ENCODE measurements at places on chromosomes 12 and 14. TPM values are rescaled to one million over a fixed set of nuclear protein-coding genes. Genes with fewer than 3 reads are reported as not detected.

DNA sequence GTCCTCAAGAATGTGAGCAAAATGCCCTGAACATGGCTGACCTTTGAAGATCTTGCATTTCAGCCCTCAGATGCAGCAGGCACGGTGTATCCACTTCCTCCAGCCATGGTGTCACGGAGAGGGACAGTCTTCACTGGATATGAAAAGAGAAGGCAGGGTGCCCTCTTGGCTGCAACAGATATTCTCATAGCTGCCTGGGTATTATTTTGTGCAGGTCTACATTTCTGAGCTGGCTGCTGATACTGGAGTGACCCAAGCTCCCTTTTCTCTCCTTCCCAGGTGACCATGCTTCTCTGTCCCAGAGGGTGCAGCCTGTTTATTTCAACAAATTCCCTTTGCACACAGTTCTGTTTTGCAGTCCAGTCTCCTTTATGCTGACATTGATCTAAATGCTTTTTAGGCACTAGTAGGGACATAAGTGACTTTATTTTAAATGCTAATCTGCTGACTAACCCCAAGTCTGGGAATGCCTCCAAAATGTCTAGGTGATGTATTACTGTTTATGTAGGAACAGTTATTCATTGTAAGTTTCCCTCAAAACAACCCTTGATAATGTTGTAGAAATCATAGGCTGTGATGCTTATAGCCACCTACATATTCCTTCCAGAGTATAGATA is 17.4 kb upstream of the PYGL start:
- H3K4me3 ChIP-seq = peak overlapping the region; percentile 17
- H3K36me3 ChIP-seq = no peaks in the 10 kb centered on the region
- H3K27ac ChIP-seq = peak overlapping the region; percentile 80
- H3K27me3 ChIP-seq = no peaks in the 10 kb centered on the region
- peaks cover 24% of the 10 kb centered on the region for H3K4me1 ChIP-seq

DNA sequence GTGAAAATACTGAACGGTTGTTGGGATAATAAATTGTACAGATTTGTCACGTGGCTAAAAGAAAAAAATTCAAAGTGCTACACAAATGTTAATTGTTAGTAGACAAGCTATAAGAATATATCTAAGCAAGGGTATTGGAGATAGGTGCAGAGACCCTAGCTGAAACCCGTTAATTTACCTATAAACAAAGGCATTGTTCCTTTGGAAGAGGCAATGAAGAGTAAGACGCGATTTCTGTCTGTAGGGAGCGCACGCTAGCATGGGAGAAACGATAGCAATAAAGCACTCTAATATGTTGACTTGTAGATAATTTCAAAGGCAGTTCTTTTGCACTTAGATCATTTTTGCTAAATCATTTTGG is 565 bp downstream of the CCDC77 start:
- no peak overlapping the region for H3K27ac ChIP-seq
- no peaks in the 10 kb centered on the region for H3K36me3 ChIP-seq
- DNase-seq = peak; percentile 41
- H3K4me1 ChIP-seq = no peaks in the 10 kb centered on the region
- peak overlapping the region; percentile 83 for H3K4me3 ChIP-seq
- H3K27me3 ChIP-seq = no peaks in the 10 kb centered on the region

DNA sequence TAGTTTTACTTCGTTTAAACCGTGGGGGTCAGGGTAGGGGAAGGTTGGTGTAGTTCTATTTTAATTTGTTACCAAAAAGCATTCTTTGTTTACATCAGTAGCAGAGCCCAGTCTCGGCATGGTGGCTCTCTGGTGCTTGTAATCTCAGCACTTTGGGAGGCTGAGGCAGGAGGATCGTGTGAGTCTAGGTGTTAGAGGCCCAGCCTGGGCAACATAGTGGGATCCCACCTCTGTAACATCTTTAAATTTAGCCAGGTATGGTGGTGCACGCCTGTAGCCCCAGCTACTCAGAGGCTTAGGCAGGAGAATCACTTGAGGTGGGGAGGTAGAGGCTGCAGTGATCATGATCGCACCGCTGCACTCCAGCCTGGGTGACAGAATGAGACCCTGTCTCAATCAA is 2.2 kb downstream of the LRRC43 start:
- H3K27me3 ChIP-seq = no peaks in the 10 kb centered on the region
- no peak for DNase-seq
- H3K27ac ChIP-seq = no peak overlapping the region
- no peaks in the 10 kb centered on the region for H3K36me3 ChIP-seq

GRCh38 chr12:113482334-113482733 is 10.7 kb upstream of the LHX5 start:
- H3K36me3 ChIP-seq = no peaks in the 10 kb centered on the region
- H3K27me3 ChIP-seq = peaks cover 25% of the 10 kb centered on the region
- no peak overlapping the region for H3K4me3 ChIP-seq
- DNase-seq = no peak
- no peak overlapping the region for H3K27ac ChIP-seq

GRCh38 chr12:47366579-47366978 is 286.8 kb upstream of the AMIGO2 start:
- DNase-seq = no peak
- no peak overlapping the region for H3K27ac ChIP-seq
- H3K4me1 ChIP-seq = no peaks in the 10 kb centered on the region
- H3K4me3 ChIP-seq = no peak overlapping the region

DNA sequence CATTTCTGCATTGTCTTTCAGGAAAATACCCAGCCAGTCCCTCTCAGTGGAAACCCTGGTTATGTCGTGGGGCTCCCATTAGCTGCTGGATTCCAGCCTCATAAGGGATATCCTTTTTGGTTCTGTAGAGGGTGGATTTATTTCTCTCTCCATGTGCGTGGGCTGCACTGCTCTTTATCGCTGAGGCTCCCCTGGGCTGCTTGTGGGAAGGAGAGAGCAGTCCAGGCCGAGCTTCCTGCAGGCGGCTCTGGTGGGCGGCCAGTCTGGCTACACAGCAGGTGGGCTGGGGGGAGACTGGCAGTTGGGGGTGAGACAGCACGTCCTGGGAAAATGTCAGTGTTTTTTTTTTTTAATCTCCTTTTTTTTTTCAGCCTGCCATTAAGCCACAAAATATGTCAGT is 27.6 kb downstream of the TCTN1 start:
- peak; percentile 23 for DNase-seq
- H3K36me3 ChIP-seq = no peaks in the 10 kb centered on the region
- H3K27me3 ChIP-seq = no peaks in the 10 kb centered on the region
- H3K27ac ChIP-seq = no peak overlapping the region
- H3K4me1 ChIP-seq = peaks cover 20% of the 10 kb centered on the region
- no peak overlapping the region for H3K4me3 ChIP-seq

DNA sequence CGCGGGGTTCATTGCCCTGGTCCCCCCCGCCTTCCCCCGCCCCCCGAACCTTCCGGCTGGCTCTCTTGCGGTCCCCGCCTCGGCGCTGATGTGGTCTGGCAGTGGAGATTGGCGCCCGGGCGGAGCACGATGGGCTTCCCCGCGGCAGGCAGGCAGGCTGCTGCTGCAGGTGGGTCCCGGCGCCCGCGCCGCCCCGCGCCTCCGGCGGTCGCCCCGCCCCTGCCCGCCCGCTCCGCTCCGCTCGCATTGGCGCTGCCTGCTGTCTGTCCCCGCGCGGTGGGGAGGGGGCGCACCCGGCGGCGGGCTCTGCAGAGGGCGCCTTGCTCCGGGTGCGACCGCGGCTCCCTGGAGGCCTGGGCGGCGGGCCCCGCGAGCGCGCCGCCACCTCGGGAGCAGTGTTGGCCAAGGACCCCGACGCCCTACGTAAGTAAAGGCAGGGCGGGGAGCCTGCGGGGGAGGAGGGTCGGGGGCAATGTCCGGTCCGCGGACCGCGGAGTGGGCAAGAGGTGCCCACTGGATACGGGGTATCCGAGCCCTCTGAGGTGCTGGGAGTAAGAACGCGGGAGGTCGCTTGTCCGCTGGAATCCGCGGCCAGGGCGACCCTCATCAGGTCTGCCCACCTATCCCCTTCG is at the start of gene AKAP5:
Gene AKAP5 (plus strand): TSS at position 309 of the 632 bp plus-strand sequence. CDS start 2,896 bp downstream, outside the sequence.
- H3K4me3 ChIP-seq = peak within 1 kb of the TSS; percentile 70
- H3K27me3 ChIP-seq = no peaks in the 10 kb centered on the region
- peak; percentile 11 for DNase-seq
- no peaks in the 10 kb centered on the region for H3K36me3 ChIP-seq

The KERA gene
- polyA plus RNA-seq = not detected

The LUM gene
- 70.5 TPM for polyA plus RNA-seq

The B3GNT4 gene
- 0.53 TPM for polyA plus RNA-seq

The RAB2B gene
- polyA plus RNA-seq = 17.1 TPM

GRCh38 chr12:115811045-115811444 is 466.4 kb downstream of the MED13L start:
- no peaks in the 10 kb centered on the region for H3K4me1 ChIP-seq
- no peak overlapping the region for H3K27ac ChIP-seq
- no peak overlapping the region for H3K4me3 ChIP-seq
- no peaks in the 10 kb centered on the region for H3K36me3 ChIP-seq
- DNase-seq = no peak

All from IMR-90 (cell line).